AG04450 (cell line): ENCODE measurements at places on chromosomes 16 and 17.

- no peak for DNase-seq
Measured at GRCh38 chr16:11398136-11398535, 52.9 kb downstream of the RMI2 start.

DNA sequence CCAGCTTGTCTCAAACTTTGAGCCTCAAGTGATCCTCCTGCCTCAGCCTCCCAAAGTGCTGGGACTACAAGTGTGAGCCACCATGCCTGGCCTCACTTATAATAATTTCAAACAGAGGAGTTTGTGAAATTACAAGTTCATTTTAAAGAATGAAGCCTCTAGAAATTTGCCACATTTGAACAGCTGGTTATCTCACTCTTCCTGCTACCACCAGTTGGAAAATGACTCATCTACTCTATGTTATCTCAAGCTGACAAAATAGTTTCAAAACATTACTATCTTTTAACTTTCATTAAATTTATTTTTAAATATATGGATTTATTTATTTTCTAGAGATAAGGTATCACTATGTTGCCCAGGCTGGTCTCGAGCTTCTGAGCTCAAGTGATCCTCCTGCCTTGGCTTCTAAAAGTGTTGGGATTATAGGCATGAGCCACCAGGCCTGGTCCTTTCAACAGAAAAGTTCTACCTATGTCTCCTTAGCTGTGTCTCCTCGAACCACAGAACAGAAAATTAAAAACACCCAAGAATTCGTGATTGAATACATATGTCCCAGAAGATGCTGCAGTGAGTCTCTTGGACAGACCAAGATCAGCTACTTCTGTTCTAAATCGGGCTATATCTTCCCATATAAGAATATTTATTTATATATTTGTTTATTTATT, 47.6 kb downstream of the MYH13 start:
- no peak for DNase-seq

GRCh38 chr16:17423221-17423620, 47.5 kb downstream of the XYLT1 start:
- no peak for DNase-seq

GRCh38 chr16:29777576-29778350, at the start of gene ZG16:
ZG16 (plus strand) TSS chr16:29778256; CDS start chr16:29779267, 1,011 bp downstream.
- no peak for DNase-seq

- no peak for DNase-seq
Measured at GRCh38 chr16:85661740-85662481, 26.8 kb downstream of the GINS2 start.

- DNase-seq = no peak
Measured at GRCh38 chr17:64020056-64020766, at the start of gene ICAM2. ICAM2 (minus strand) TSS chr17:64020633; CDS start chr17:64006691, 13,942 bp downstream.

DNA sequence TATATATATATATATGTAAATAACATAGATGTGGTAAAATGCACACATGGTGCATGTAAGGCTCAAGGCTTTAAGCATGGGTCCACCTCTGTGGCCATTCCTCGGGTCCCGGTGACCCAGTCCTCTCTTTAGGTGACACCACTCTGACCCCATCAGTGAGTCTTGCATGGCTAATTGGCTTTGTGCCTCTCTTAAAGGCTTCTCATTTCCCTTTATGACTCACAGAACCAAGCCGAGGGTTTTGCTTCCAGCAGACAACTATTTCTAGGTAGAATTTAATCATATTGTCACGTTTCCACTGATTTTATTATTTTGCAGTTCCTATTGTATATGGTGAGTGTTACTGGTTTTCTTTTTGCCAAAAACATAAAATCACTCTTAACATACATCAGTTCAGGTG, 59.7 kb downstream of the PLCG2 start:
- DNase-seq = no peak

DNA sequence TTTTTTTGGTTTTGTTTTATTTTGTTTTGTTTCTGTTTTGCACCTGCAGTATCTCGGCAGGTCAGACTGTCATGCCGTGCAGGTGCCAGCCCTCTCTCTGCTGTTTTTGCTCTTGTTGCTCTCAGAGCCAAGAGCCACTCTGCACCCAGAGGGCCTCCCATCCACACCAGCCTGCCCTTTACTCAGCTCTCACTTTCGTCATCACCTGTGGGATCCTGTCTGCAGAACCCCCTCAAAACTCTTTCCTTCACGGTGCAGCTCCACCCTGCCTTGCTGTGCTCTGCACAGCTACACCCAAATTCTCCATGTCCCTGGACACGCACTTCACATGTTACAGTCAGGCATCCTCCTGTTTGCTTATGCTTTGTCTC, 2.6 kb downstream of the AOC3 start:
- no peak for DNase-seq

DNA sequence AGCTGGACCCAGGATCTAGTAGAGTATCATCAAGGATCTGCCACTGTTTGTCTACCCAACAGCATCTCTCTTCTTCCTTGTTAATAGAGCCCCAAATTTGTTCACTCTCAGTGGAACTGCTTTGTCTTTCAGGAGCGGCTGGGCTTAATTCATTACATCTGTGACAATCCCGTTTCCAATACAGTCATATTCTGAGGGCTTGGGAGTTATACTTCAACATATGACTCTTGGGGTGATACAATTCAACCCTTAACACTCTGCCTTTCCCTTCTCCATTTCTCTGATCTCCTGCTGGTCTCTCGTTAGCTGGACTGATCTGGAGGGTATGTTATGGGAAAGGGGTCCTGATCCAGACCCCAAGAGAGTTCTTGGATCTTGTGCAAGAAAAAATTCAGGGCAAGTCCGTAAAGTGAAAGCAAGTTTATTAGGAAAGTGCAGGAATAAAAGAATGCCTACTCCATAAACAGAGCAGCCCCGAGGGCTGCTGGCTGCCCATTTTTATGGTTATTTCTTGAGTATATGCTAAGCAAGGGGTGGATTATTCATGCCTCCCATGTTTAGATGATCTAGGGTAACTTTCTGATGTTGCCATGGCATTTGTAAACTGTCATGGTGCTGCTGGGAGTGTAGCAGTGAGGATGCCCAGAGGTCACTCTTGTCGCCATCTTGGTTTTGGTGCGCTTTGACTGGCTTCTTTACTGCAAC, 42.4 kb downstream of the IQCK start:
- DNase-seq = no peak

GRCh38 chr17:73617501-73617900, 26.7 kb downstream of the SDK2 start:
- DNase-seq = no peak

DNA sequence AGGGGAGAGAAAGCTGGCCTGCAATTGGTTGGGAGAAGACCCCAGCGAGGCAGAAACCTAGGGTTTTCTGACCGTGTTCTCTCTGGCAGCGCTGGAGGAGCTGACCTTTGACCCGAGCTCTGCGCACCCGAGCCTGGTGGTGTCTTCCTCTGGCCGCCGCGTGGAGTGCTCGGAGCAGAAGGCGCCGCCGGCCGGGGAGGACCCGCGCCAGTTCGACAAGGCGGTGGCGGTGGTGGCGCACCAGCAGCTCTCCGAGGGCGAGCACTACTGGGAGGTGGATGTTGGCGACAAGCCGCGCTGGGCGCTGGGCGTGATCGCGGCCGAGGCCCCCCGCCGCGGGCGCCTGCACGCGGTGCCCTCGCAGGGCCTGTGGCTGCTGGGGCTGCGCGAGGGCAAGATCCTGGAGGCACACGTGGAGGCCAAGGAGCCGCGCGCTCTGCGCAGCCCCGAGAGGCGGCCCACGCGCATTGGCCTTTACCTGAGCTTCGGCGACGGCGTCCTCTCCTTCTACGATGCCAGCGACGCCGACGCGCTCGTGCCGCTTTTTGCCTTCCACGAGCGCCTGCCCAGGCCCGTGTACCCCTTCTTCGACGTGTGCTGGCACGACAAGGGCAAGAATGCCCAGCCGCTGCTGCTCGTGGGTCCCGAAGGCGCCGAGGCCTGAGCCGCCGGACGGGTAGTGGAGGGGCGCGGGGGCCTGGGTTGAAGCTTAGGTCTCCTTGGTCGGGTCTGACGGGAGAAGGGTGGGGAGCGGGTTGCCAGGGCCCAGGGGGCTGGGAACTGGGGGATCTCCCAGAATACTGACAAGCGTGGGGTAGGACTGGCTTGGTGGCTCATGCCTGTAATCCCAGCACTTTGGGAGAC, 7.4 kb upstream of the PYDC1 start:
- no peak for DNase-seq

- no peak for DNase-seq
Measured at GRCh38 chr16:86362155-86362849, 148.0 kb upstream of the FOXF1 start.
